Stimulated activated CD4-positive, alpha-beta T cell treated with anti-CD3 and anti-CD28 coated beads, Interleukin-1b, Interleukin-23, amount 100 ng/mL, for 48 hours (primary cell): ENCODE measurements at places on chromosomes 6 and 20.

DNA sequence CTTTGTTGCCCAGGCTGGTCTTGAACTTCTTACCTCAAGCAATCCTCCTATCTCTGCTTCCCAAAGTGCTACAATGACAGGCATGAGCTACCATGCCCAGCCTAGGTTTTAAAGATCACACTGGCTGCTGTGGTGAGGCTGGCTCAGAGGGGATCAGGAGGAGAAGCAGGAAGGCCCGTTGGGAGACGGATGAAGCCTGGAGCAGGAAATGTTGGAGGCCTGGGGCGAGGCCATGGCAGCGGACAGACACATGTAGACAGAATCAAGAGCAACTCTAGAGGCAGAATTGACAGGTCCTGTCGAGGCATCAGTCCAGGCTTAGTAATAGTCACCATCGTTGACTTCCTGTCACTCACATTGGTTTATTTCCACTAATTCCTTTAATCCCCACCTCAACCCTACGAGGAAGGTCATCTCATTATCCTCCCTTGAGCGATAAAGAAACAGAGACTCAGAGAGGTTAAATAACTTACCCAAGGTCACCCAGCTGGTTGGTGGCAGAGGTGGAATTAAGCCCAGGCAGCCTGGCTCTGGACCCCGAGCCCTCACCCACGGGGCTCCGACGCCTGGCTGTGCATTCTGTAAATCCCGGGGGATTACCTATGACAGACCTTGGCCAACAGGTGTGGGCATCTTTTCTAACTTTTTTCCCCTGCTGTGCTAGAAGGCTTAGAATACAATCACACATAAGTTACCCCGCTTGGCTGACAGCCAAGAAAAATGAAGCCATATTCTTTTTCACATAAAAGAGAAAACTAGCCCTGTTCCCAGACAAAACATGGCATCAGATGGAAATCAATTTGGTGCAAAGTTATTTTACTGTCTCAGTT is 113.4 kb downstream of the EYA2 start:
- no peak for DNase-seq

DNA sequence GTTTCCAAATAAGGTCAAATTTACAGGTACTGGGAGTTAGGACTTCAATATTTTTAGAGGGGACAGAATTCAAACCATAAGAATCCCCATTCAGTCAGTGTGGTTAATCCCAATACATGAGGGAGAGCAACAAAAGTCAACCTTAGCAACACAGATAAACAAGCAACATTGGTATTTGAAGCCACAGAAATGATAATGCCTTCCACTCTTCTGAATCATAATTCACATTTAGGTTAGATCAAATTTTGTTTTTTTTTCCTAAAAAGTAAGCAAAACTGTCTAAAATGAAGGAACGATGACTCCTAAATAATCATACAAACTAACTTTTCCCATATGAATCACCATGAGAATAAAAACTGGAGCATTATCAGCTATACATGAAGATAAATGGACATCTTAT is 246.0 kb upstream of the TENT5A start:
- DNase-seq, result no peak

- DNase-seq, result no peak
Observed at GRCh38 chr6:35775031-35775430, 1.4 kb upstream of the CLPSL2 start.

DNA sequence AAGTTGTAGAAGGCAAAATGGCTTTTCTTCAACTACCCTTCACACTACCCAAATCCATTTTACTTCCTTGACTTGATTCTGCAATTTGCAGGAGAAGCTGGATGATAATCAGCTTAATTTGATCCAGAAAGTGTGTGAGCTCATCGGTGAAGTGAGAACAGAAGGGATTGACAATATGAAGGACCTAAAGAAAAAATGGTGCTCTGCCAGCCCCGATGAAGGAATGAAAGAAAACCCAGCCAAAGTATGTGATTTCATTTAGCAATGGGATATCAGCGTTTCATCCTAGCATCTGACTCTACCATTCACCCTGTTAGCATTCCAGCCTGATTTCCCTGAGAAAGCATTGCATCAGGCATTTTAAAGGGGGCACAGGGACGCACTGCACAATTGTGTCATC is 41.5 kb downstream of the CD164 start:
- DNase-seq, result no peak

GRCh38 chr20:9019833-9020232 is 49.1 kb upstream of the PLCB4 start:
- DNase-seq, result no peak

GRCh38 chr6:30612687-30613248 is 4.3 kb downstream of the PPP1R10 start:
- DNase-seq, result no peak

DNA sequence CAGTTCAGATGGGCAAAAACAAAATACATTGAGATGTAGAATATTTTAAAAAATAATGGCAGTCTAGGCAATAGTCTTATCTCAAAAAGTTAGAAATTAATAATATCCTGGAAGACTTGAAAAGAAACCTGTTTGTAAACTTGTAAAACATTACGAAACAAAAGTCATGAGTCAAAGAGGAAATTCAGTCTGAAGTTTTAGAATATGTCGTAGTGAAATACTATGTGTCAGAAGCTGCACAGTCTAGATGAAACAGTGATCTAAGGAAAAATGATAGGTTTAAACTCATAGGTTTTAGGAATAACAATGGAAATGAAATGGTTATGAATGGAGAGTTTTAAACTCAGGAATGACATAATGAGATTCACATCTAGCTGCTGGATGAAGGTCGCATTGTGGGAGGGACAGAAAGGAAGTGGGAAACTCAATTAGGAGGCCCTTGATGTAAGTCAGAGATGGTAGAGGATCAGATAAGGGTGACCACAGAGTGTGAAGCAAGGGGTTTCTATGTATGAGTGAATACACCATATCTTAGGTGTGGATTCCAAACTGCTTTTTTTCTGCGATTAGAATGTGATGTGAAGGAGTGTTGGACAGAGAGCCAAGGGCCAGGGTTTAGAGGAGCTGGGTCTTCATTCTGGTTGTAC is 2.8 kb downstream of the SNRPB2 start:
- DNase-seq, result no peak

DNA sequence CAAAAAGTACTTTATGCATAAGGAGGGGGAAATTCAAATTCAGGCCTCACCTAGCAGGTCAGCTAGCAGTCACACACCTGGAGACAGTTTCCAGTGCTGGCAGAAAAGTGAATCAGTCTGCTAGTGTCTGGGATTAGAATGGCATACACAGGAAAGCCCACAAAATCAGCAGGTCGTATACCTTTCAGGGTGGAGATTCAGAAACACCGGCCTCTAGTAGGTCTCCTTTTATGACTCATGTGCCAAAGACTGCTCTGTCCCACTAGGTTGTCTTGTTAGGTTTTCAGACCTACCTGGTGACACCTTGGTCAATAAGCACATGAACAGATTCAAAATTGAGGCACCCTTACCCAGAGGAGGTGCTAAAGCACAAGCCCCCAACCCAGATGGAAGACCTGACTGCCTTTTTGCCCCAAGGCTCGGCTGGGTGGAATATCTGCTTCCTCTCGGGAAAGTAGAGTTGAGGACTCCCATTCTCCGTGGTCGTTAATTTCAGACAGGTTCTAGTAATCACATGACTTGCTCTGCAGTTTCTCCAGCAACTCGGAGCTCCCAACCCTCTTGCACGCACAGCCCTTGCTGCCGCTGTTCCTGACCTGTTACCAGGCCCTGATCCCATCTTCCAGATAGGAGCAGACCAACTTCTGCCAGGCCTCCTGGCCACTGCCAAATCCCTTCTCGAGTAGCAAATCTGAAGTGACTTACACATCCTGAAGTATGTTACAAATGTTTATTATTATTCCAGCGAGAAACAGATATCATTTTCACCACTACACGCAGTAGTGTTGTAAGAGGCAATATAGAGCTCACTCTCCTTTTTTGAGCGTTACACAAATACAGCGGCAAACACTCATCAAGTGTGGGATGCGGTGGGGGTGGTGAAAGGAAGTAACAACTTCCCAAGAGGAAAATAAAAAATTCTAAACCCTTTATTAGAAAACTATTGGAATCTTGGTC is 46.6 kb downstream of the AGPAT4 start:
- DNase-seq, result no peak

DNA sequence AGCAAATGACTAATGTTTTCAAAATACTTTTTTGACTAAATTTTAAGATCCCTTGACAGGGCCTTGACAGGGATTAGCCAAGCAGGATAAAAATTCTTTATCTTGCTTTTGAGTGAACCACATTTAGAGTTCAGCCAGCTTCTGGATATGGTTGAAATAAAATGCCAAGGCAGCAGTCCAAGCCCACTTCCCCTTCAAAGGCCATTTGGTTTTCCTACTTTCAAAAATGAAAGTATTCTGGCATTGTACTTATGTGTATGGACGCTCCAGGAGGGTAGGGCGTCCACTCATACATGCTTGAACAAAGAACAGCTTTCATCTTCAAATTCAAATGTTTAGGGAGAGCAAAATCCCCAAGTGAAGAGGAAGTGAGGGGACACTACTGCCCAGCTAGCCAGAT is 82.3 kb upstream of the BCLAF1 start:
- no peak for DNase-seq
